AML-193 (cell line): ENCODE measurements at places on chromosomes 1 and 21.

GRCh38 chr1:46582972-46583371, 21.1 kb downstream of the MKNK1 start:
- no peak for DNase-seq

- DNase-seq, result no peak
Measured at GRCh38 chr21:42358261-42358660, 7.5 kb upstream of the TFF2 start.

GRCh38 chr1:164311377-164311776, 247.6 kb upstream of the PBX1 start:
- no peak for DNase-seq

DNA sequence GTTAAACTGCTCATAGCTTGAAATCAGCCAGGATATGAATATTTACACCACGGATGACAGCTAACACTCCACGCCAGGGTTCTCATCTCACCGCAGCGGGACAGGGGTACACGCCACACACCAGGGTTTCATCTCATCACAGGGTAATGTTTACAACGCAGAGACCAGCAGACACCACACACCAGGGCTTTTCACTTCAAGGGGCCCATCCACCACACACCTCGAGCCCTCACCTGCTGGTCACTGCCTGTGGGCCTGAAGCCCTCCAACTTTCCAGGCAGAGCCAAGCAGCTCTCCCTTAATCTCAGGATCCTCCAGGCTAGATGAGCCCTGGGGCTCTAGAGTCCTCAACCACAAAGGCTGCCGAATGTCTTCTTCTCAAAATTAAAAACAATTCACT, 1.3 kb upstream of the KRTAP10-12 start:
- no peak for DNase-seq

DNA sequence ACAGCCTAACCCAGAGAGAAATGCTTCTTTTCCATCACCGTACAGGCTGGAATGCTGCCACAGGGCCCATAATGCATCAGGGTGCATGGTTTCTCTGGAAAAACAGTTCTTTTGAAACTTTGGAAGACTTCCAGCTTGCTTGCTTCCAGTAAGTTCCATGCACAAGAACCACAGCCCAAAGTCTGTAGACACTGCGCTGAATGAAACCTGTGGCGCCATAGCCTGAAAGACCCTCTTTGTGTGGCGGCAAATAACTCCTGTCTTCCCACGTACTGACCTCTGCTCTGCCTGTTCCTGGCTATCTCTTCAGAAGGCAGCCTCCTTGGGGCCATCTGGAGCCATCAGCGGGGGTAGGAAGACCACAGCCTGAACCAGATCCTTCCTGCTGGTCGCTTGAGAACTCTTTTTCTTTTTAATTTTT, 15.1 kb downstream of the MIIP start:
- DNase-seq, result no peak

GRCh38 chr1:160154790-160155189, 3.4 kb downstream of the ATP1A4 start:
- DNase-seq, result no peak

- no peak for DNase-seq
Measured at GRCh38 chr1:164991763-164992314, 364.7 kb downstream of the LMX1A start.

- DNase-seq, result no peak
Measured at GRCh38 chr21:37367336-37367702, 746 bp downstream of the DYRK1A start.

DNA sequence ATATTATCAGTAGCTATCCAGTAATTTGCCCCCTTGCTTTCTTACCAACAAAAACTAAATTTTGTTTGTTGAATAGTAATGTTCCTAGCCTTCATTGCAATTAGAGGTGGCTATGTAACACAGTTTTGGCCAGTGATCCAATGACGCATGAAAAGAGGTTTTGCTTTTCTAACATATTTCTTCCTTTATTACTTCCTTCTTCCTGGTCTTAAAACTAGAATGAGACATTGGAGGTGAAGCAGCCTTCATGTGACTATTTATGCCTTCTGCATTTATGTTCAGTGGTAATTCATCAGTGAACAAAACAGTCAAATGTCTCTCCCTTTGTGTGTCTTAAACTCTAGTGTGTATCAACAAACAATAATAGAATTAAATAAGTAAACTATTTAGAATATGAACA, 35.5 kb downstream of the LRIF1 start:
- DNase-seq, result no peak

DNA sequence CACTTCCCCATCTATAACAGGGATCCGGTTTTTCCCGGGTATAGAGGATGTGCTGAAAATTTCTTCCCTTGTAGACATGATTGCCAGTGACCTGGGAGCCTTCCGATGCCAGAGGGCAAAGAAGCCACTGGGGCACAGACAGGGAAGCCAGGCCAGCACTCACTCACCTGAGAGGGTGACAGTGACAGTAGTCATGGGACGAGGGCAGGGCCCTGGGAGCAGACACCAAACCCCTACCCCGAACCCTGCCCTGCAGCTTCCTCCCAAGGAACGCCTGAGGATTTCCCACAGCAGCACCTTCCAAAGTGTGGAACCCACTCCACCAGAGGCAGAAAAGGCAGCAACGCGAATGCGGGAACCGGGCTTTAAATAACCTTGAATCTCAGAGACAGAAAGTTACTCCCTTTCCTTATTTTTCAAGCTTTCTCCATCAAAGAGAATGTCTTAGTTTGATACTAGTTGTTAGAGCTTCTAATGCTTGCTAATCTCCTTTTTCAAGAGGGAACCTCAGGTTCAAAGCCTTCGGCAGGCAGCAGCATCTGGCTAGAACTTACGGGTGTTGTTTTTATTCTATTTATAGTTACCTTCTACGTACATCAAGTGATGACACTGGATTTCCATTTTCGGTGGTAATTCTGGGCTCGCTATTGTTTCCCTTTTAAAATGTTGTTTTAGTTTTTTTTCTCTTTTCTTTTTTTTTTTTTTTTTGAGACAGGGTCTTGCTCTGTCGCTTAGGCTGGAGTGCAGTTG, 2.8 kb downstream of the DDOST start:
- no peak for DNase-seq

DNA sequence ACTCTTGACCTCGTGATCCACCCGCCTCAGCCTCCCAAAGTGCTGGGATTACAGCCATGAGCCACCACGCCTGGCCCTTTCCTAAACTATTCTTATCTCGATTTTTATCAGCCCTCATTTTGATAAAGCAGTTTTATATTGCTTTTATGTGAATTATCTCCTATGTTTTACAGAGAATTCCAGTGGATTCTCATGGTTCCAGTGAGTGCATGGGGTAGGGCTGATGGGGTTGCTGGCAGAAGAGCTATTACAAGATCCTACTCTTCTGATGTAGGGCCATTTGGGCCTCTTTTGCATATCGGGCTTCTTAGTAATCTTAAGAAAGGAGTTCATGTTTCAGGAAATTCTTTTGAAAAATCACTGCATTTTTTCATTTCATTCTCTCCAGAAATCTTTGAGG, 187.6 kb downstream of the PBX1 start:
- no peak for DNase-seq

DNA sequence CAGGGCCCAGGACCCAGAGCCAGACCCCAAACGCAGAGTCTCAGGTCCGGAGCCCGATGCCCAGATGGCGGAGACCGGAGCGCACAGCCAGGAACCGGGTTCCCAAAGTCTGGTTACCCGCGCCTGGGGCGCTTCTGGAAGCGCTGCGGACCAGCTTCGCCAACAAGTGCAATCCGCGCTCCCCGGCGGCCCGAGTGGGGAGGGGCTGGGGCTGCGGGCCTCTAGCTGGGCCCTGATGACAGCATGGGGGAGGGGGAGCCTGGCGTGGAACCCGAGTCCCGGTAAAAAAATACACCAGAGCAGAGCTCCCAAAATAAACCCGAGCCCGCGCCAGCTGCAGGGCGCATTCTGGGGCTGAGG, 494 bp downstream of the NT5C1A start:
- DNase-seq, result no peak

- DNase-seq, result no peak
Measured at GRCh38 chr21:46527801-46528200, 69.1 kb downstream of the DIP2A start.

- DNase-seq, result no peak
Measured at GRCh38 chr1:172680244-172680643, 21.3 kb downstream of the FASLG start.

GRCh38 chr1:46646331-46646730, 21.8 kb downstream of the ATPAF1 start:
- no peak for DNase-seq

DNA sequence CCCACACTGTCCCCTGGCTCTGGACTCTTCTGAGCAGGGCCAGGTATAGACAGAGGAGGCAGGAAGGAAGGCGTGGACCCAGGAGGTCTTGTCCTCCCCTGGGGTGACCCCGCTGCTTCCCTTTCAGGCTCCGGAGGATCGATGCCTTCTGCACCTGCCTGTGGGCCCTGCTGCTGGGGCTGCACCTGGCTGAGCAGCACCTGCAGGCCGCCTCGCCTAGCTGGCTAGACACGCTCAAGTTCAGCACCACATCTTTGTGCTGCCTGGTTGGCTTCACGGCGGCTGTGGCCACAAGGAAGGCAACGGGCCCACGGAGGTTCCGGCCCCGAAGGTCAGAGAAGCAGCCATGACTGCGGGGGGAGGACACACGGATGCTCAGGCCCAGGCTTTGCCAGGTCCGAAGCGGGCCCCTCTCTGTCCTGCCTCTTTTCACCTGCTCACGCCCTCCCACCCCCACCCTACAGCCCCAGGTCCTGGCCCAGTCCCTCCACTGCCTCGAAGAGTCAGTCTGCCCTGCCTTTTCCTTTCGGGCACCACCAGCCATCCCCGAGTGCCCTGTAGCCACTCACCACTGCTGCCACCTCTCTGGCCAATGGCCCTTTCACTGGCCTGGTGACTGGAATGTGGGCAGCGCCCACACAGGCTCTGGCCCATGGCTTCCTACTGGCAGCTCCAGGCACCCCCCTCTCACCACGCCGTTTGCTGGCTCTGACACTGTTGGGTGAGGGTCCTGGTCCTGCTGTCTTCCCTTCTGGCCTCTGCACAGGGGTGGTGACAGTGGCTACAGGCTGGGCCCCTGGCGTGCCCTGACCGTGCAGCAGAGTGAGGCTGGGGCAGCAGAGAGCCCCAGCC, 13.5 kb downstream of the TMEM201 start:
- DNase-seq, result no peak

- no peak for DNase-seq
Measured at GRCh38 chr1:10634428-10635084, 159.8 kb downstream of the PEX14 start.

- no peak for DNase-seq
Measured at GRCh38 chr1:214386333-214386732, 105.4 kb downstream of the SMYD2 start.

GRCh38 chr1:213326281-213327016, 275.4 kb downstream of the RPS6KC1 start:
- DNase-seq, result no peak

- no peak for DNase-seq
Measured at GRCh38 chr1:115642168-115643072, 650 bp downstream of the VANGL1 start.

DNA sequence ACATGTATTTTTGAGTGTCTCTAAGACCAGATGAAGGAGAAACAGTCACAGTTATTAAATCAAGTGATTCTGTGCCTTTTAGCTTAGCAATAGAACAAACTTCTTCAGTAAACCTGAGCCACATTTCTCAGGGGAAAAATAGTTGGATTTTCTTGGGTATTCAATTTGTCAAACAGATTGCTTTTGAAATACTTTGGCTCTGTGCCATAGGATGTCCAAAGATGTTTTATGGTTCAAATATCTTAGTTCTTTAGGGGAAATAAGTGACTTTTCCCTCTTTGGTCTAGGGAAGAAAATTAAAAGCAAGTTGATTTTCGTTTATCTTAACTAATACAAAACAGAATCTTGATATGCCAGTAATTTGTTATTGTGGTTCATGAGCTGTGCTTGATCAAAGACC, 125.9 kb downstream of the ATP5PO start:
- no peak for DNase-seq

GRCh38 chr1:179951383-179952144, 3.0 kb upstream of the CEP350 start:
- DNase-seq, result no peak

DNA sequence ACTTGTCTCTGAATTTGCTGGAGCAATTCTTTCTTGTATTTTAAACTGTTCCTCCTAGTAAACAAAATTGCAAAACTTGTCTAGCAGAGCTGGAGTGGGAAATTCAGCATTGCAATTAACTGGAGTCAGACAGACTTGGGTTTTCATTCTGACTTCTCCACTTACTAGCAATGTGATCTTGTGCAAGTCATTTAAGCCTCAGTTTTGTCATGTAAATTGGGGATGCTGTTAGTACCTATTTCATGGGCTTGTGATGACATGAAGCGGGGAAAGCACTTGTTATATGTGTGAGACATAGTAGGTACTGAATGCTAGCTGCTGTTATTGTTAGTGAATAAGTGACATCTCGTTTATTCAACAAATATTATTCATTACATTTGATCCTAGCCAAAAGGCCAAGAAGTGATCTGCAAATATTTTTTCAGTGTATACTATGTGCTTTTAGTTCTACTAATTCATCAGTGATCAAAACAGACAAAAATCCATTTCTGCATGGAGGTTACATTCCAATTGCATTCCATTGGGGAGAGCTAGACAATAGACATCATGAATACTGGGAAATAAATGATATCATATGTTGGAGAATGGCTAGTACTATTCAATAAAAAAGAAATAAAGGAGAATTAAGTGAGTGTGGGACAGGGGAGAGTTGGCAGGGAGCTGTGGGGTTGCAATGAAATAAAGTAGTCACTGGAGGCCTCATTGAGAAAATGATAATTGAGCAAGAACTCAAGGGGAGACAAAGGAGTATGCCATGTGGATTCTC, 47.1 kb downstream of the CACHD1 start:
- no peak for DNase-seq

DNA sequence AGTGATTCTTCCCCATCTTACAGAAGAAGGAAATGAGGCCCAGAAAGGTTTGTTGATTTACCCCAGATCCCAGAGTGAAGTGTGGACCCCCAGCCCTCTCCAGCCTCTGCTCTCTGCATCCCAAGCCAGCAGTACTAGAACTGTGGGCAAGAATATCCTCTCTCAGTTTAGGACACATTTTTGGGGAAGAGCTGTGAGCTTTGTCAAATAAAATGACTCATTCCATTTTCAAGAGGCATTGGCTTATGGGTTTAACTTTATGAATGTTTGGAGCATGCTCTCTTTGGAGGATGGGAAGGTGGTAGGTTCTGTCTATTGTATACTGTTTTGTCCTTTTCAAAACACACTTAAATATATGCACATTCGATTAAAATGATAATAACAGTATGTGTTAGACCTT, 70.6 kb upstream of the CNTN2 start:
- no peak for DNase-seq

GRCh38 chr1:9193233-9193625, 41.3 kb upstream of the H6PD start:
- DNase-seq, result no peak

DNA sequence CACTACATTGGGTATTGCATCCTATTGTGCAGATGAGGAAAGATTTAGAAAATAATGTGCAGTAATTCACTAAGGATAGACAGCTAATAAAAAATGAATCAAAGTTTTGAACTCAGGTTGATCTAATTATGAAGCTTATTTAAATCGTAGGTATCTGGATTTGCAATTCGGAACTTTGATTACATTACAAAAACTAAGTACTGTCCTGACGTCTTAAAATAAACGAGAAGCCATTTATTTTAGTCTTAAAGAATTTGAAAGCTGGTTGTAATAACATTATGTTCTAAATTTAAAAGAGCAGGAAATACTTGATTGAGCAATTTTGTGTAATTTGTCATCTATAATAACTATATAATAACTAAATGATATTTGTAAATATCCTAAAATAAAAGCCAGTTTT, 235.9 kb downstream of the TPR start:
- no peak for DNase-seq
